ENCODE measurements at places on chromosomes 1 and 21.

- DNase-seq = no peak
Observed at GRCh38 chr21:26453267-26453666, 119.8 kb downstream of the CYYR1 start.

- no peak for DNase-seq
Observed at GRCh38 chr1:9580942-9581341, 7.8 kb upstream of the TMEM201 start.

- DNase-seq = peak; percentile 35
Observed at GRCh38 chr1:167722152-167722869, 529 bp downstream of the MPZL1 start.

DNA sequence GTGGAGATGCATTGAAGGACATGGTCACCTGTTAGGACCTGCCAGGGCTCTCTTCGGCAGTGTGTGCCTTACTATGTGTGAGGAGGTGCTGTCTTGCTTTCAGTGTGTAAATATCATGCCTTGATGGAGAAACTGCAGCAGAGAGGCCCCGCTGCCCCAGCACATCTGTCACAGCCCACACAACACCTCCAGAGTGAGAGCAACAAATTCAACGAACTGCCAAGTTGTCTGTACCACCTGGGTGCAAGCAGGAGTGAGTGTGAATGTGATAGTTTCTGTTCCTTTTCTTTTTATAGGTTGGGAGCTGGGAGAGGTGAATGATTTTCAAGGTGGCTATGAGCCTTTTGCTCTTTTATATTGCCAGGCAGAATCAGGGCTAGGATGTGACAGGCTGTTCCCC, 114.6 kb upstream of the KIAA0040 start:
- no peak for DNase-seq

DNA sequence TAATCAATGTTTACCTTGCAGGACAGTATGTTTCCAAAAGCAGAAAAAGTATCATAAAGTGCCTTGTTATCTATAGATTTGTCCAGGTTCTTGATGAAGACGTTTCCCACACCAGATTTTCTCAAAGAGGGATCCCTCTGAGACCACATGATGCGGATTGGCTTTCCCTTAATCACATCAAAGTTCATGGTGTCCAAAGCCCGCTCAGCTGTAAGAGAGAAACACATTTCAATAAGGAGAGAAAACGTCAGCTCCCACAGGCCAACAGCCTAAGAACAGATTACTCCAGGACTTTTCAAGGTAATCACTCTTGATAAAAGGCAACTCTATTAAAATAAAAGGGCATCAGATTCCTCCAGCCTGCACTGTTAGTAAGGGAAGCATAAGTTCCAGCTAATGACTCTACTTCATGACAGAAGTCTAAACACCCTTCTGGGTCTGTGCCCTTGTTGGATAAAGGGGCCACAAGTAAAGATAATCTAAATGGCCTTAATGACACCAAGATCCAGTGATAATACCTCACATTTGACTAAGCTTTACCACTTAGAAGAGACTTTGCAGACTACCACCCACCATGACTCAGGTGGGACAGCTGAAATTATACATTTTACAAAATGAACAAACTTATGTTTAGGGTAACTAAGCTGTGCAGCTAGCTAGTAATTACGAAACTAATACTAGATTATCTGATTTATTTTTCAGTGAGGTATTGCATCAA, 4.1 kb downstream of the PABPC4 start:
- DNase-seq = no peak

DNA sequence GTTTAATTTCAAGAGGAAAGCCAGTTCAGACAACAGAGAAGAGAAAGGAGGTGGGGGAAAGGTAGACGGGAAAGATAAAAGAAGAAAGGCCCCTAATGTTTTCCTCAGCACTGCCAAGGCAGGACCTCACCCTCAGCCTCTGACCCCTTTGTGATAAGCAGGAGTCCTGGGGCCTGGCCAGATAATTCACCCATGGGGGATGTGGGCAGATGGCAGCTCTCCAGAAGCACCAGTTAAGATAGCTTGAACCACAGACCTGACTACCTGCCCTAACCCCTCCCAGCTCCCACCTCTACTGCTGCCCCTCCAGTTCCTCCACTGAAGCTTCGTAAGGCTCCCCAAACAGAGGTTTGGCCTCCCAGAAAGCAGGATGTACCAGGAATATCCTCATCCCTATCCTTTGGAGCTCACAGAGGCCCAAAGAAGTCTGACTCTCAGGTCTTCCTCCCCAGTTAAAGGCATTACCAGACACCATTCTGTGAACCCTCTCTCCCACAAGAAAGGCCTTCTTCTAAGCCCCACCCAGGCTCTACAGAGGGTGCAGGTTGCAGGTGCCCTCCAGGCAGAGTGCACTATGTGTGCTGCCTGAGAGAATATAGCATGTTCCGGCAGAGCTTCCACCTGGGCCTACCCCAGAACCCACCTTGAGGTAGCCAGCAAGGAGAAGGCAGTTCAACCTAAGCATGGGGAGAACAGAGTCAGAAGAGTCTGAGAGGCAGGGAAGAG, 9.2 kb upstream of the SNAPIN start:
- DNase-seq = no peak

DNA sequence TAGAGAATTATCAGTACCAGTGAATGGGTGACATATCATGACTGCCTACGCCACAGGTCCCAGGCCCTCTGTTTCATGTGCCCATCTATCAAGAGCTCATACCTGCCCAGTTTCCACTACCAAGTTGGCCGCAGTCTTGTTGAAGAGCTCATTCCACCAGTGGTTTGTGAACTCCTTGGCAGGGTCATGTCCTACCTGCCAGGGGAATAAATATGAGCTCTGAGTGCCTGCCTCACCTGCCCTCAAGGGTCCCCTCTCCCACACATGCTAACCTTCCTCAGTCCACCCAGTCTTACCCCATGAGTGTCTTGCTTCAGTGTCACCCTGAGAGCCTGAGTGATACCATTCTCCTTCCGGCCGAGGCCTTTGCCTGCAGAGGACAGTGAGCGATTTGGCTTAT, 3.2 kb downstream of the GPATCH4 start:
- DNase-seq = no peak

GRCh38 chr1:231693361-231694074, 66.9 kb downstream of the DISC1 start:
- no peak for DNase-seq

DNA sequence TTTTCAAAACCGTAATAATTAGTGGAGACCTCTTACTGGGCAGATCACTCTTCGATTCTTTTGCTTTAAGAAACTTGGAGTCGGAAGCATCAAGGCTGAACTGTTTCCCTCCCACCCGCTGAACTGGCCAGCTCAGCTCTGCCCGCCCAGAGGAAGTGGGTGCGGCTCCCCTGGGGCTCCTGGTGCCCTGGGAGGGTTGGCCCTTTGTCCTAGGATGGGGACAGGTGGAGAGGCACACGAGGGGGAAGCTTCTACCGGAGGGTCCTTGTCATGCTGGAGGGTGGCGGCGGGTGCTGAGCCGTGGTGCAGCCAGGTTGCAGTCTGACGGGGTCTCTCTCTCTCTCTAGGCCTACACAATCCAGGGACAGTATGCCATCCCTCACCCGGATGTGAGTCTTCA, 64.3 kb upstream of the COL6A1 start:
- no peak for DNase-seq

GRCh38 chr1:174982971-174983689, 16.6 kb upstream of the CACYBP start:
- DNase-seq = no peak

- no peak for DNase-seq
Observed at GRCh38 chr1:171140956-171141687, 44.0 kb upstream of the FMO2 start.
